ENCODE measurements at places on chromosomes 2 and 18. TPM values are rescaled to one million over a fixed set of nuclear protein-coding genes. Genes with fewer than 3 reads are reported as not detected.

The LBH gene
- 20.1 TPM for total RNA-seq

The SRBD1 gene
- total RNA-seq, result 23.2 TPM

The ALPG gene
- not detected for total RNA-seq

DNA sequence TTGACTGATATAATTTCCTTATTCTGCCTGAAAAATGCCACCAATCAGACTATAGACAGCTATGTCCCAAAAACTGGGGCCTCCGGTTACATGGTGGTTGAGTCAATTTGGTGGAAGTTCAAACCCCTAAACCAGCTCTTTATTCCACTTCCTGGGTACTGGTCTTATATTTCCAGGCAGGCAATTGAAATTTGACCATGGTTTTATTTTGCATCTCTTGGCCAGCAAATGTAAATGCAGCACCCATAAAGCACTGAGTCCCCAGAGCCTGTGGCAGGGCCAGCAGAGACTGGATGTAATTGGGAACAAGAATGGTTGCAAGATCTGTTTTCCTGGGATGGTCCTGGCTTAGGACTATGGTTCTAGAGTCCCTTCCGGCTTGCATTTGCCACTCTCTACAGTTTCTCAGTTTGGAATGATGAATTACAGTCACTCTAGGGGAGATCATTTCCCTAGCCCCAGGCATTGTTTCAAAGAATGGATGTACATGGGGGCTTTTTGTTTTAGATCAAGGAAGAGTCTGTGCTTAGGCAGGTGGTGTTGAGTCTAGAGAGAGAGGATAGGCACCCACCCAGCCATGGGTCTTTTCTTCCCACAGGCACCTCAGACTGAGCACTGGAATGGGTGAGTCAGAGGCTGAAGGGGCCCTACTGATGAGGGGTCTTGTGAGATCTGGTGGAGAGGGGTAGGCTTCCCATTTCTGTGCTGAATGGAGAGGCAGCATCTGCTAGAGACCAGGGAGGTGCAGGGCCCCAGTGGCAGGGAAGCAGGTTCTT, 108.4 kb upstream of the CDC42EP3 start:
- no peak for DNase-seq

- DNase-seq, result peak; percentile 70
Measured at GRCh38 chr2:22449696-22450095, 935.3 kb upstream of the KLHL29 start.

GRCh38 chr2:20455076-20455587, 8.3 kb downstream of the RHOB start:
- no peak for DNase-seq

GRCh38 chr2:218852911-218853667, 6.5 kb upstream of the WNT6 start:
- peak; percentile 68 for DNase-seq

Data from SK-MEL-5 (cell line).